ENCODE measurements at places on chromosomes 3 and 15. TPM values are rescaled to one million over a fixed set of nuclear protein-coding genes. Genes with fewer than 3 reads are reported as not detected.

DNA sequence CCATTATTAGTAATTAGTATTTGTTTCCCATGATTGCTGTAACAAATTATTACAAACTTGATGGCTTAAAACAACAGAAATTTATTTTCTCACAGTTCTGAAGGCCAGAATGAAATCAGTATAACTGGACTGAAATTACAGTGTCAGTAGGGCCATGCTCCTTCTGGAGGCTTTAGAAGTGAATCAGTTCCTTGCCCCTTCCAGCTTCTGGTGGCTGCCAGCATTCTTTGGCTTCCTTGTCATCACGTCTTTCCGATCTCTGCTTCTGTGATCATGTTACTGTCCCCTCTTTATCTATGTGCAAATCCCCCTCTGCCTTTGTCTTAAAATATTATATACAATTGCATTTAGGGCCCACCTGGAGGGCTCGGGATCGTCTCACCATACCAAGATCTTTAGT is 92.0 kb downstream of the FOXB1 start:
- H3K36me3 ChIP-seq: no peaks in the 10 kb centered on the region
- no peak for DNase-seq
- no peaks in the 10 kb centered on the region for H3K4me1 ChIP-seq
- H3K27ac ChIP-seq: no peak overlapping the region
- no peak overlapping the region for H3K4me3 ChIP-seq

GRCh38 chr3:101518421-101518871 is 5.4 kb upstream of the SENP7 start:
- no peak for DNase-seq
- H3K36me3 ChIP-seq: no peaks in the 10 kb centered on the region
- H3K27ac ChIP-seq: no peak overlapping the region

DNA sequence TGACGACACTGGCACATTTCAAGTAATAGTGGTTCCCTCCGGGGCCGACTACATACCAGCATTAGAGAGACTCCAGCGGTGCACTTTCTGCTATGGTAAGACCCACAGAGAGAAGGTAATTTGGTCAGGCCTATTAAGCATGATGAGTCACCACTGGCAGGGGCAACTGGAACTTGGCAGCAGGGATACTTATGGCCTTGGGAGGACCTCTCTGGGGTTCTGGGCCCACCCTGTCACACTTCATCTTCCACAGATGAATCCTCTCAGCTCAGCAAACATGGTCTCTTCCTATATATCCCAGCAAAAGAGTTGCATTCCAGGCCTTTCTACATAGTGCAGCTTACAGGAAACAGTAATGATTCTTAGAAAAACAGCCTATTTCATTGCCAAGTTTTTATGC is 88.0 kb downstream of the PIK3R4 start:
- no peaks in the 10 kb centered on the region for H3K36me3 ChIP-seq
- no peaks in the 10 kb centered on the region for H3K27me3 ChIP-seq
- H3K27ac ChIP-seq: no peak overlapping the region
- H3K4me1 ChIP-seq: no peaks in the 10 kb centered on the region
- H3K4me3 ChIP-seq: no peak overlapping the region

Gene KIF15
- total RNA-seq: 0.57 TPM

Gene EIF4E3
- total RNA-seq: 16.1 TPM

Data from adrenal gland (tissue), 19 donors.